ENCODE measurements at places on chromosomes 13 and 19.

- DNase-seq: no peak
Observed at GRCh38 chr13:110677731-110678545, 28.0 kb downstream of the CARS2 start.

DNA sequence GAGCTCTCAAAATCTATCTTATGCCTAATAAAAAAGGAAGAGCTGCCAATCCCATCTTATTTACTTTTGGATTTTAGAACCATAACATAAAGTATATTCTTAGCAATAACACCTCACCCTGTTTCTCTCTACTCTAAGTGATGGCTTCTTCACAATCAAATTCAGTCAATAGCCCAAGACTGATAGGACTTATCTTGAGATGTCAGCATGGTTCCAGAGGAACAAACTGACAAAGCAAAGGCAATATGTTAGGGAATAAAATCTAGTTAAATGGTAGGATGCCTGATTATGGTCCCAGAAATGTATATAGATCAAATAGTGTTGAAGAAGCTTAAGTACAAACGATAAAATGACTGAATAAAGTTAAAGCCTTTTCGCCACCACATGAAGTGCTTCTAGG lies 36.3 kb downstream of the DACH1 start:
- no peak for DNase-seq

GRCh38 chr13:86986448-86986847 lies 684.7 kb upstream of the SLITRK5 start:
- DNase-seq: no peak

- DNase-seq: no peak
Observed at GRCh38 chr19:2578391-2578890, 102.5 kb downstream of the GADD45B start.

All from neural crest cell (in vitro differentiated cells).